ENCODE measurements at places on chromosomes 1 and 21.
A peak's percentile ranks its signal among the peaks of the same experiment; 100 is the strongest.

DNA sequence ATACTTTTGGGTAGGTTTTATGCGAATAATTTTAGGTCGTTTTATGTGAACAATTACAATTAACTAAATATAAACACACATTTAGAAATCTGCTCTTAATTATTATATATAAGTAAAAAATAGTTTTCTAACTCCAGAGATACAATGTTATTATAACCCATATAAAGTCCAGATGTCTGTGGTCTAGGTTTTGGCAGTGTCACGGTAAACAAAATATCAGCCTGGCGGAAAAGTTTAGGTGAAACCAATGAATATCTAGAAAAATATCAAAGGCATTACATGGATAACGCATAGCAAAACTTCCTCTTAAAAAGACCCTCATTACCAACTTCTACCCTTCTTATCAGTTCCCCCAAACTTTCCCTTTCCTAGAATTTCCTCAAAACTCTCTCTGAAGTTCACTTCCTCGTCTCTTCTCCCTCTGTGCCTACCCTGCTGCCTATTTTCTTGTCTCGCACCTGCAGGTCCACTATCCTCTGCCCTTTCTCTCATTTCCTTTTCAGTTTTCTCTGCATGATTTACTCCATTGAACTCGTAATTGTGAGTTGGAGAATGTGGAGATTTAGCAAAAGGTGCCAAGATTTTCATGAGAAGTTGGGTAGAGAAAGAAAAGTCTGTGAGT, 21.8 kb downstream of the VTCN1 start:
- no peaks in the 10 kb centered on the region for H3K36me3 ChIP-seq
- no peak overlapping the region for H3K27ac ChIP-seq
- no peak overlapping the region for H3K4me3 ChIP-seq
- no peaks in the 10 kb centered on the region for H3K4me1 ChIP-seq
- H3K27me3 ChIP-seq, result no peaks in the 10 kb centered on the region

- peak overlapping the region; percentile 57 for H3K4me3 ChIP-seq
- no peaks in the 10 kb centered on the region for H3K27me3 ChIP-seq
- peaks cover 51% of the 10 kb centered on the region for H3K4me1 ChIP-seq
- no peak overlapping the region for H3K27ac ChIP-seq
- no peak for DNase-seq
- H3K36me3 ChIP-seq, result no peaks in the 10 kb centered on the region
Observed at GRCh38 chr1:201481004-201481380, 12.0 kb upstream of the PHLDA3 start.

DNA sequence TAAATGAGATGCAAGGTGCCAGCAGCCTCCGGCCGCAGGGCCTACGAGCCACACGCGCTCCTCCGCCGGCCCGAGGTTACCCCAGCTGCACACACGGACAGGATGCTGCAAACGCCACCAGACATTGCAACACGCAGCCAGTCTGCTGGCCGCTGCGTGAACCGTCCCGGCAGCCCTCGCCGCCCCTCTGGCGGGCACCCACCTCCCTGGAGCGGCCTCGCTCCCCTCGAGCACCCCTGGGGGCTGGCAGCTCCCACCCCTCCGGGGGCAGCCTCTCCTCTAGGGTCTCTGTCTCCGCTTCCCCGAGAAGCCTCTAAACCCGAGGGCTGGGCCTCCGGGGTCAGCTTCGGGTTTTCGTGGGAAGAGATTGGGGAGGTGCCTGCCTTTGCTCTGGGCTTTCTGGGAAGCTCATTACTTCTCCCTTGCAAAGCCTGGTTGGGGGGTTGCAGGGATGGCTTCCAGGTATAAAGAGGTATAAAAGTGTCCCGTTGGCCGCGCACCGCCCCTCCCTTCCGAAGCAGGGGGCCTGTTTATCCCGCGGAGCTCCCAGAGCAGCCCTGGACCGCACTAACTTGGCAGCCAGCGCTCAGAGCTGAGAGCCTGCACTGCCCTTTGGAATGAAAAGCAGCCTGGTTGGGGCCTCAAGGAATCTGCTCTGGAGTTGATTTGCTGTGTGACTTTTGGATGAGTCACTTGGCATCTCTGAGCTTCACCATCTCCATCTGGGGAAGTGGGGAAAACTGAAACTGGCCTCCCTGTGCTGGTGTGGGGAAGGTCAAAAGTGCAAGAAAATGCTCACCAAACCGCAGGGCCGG, 21.8 kb downstream of the DHRS3 start:
- no peaks in the 10 kb centered on the region for H3K4me1 ChIP-seq
- H3K36me3 ChIP-seq, result no peaks in the 10 kb centered on the region
- H3K27me3 ChIP-seq, result peaks cover 4% of the 10 kb centered on the region

- no peak for DNase-seq
- no peak overlapping the region for H3K4me3 ChIP-seq
- no peaks in the 10 kb centered on the region for H3K36me3 ChIP-seq
- H3K27ac ChIP-seq, result no peak overlapping the region
Observed at GRCh38 chr1:85322655-85323054, 46.2 kb upstream of the BCL10 start.

DNA sequence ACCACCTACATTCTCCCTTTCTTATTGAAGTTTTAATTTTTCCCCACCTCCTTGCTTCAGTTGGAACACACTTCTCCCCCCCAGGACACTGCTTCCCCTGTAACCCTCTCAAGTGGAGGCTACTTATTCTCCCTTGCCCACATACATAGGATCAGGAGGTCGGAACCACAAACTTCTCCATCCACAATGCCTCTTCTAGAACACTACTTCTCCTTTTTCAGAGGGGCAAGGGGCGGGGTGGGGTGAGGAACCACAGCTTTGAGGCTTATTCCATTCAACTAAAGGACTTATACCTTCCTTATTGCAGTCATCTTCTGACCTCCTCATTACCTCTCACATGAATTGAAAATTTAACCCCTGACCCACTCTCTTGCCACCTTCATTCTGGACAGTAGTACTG, 81.3 kb downstream of the NEK7 start:
- H3K4me1 ChIP-seq, result peaks cover 5% of the 10 kb centered on the region
- H3K4me3 ChIP-seq, result no peak overlapping the region
- no peak for DNase-seq
- H3K36me3 ChIP-seq, result no peaks in the 10 kb centered on the region
- H3K27ac ChIP-seq, result no peak overlapping the region
